ENCODE measurements at places on chromosomes 13 and 19.

DNA sequence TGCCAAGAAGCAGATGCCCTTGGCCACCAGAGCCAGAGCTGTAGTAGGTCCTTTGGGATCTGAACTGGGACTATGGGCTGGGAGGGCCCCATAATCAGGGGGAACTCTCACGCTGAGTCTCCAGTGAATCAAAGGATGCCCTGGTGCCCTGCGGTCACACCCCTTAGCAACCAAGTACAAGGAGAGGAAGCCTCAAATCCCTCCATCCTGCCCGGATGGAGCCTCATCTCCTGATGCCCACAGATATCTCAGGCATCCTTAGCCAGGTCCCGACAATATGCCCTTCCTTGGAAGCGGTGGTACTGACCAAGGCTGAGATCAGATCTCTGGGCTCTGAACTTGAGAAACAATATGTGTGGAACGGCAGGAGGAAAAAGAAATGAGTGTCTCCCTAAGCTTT, 1.7 kb downstream of the PLEKHA4 start:
- no peak for DNase-seq

- DNase-seq, result no peak
Observed at GRCh38 chr13:98917116-98917515, 60.7 kb downstream of the DOCK9 start.

- DNase-seq, result no peak
Observed at GRCh38 chr13:54536112-54536511, 1507.5 kb downstream of the OLFM4 start.

GRCh38 chr19:4472174-4472974, at the start of gene HDGFL2:
Gene HDGFL2 (plus strand): TSS chr19:4472297. CDS start chr19:4472351, 54 bp downstream.
- no peak for DNase-seq

- DNase-seq, result no peak
Observed at GRCh38 chr13:59677966-59678814, 485.5 kb downstream of the DIAPH3 start.

GRCh38 chr19:9058905-9059667, 27.8 kb upstream of the OR1M1 start:
- no peak for DNase-seq

GRCh38 chr19:3507371-3508120, 1.4 kb downstream of the FZR1 start:
- no peak for DNase-seq

DNA sequence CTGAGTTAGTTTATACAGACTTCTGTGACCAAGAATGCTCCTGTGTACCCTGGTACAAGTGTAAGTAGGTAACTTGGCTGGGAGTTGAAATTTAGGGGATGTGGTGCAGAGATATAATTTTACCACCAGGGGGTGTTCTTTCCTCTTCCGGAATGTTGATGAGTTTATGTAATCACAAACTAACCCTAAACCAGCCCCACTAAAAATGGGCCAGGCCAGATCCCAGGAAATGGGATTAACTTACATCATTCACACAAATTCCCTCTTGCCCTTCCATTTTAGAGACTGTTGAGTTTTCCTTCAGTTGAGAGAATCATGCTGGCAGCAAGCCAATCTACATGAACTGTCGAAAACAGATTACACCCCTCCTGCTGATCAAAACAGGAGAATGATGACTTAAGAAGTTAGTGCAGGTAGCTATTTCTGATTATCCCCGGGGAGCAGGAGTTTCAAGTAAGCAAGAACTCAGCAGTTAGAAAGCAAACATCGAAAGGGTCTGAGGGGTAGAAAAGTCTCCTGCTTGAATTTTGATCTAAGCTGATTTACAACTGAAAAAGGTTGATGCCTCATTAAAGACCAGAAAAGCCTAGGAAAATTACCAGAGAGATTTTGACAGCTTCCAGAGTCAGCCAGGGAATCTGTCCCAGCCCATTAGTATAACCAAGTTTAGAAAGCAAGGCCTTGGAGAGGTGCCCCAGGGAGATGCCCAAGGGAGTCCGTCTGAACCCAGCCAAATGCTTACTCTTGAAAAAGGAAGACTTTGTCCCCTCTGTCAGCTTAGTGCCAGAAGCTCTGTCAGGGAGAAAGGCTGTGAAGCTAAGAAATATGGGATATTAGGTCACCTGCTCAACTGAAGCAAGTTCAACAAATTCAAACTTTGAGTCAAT, 32.3 kb upstream of the MED4 start:
- DNase-seq, result no peak

- no peak for DNase-seq
Observed at GRCh38 chr13:54705738-54706137, 1677.1 kb downstream of the OLFM4 start.

GRCh38 chr13:70905035-70905434, 796.8 kb upstream of the KLHL1 start:
- no peak for DNase-seq

- DNase-seq, result peak; percentile 97
Observed at GRCh38 chr19:10928563-10929401, at the start of the genes TIMM29 and YIPF2. Gene TIMM29 (plus strand): TSS chr19:10928811. CDS start chr19:10928823, 12 bp downstream. Gene YIPF2 (minus strand): TSS chr19:10928639. CDS start chr19:10928410, 229 bp downstream.

DNA sequence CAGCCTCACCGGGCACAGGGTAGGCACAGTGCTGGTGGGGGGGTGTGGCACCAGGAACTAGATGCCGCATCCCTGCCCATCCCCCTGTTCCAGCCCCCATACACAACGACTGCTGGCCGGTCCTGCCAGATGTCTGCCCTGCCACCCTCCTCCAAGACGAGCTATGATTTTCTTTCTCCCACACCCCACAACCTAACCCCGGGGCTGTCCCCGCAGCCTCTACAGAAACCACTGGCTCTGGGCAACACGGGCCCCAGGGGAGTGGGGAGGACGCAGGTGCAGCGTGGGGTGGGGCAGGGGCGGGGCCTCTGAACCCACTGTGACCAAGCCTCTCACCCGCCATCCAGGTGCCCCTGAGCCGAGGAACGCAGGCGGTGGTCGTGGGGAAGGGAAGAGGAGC, 15.5 kb downstream of the PGLS start:
- DNase-seq, result no peak

DNA sequence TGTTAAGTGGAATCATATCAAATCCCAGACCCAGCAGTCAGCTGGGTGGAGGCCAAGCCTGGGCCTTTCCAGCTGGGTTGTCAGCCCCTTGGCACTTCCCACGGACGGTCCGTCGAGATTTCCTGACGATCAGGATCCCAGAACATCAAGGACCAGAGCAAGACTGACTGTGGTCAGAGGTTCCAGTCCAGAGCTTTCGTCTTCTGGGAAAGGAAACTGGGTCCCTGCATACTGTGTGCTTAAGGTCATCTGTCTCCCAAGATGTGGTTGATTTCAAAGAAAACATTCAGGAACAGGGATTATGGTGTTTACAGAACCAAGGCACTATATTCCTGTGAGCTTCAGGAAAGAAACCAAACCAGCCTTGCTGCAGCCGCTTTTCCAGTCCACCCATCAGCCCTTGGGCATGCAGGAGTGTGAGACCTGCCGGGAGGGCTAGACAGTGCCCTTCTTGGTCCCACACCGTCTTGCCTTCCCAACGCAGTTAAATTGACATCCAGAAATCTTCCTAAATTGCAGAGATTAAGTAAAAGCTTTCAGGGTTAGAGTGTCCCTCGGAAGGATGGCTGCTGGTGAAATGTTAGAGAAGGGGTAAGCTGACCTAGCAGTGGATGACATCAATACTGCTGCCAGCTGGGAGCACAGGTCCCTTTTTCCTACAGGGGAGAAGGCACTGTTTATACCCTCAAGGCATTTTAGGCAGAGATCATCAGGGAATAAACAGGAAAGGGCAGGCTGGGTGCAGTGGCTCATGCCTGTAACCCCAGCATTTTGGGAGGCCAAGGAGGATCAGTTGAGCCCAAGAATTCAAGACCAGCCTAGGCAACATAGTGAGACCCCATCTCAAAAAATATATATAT, 5.0 kb upstream of the C19orf33 start:
- no peak for DNase-seq

GRCh38 chr13:95536632-95537241, 15.8 kb upstream of the CLDN10 start:
- DNase-seq, result peak; percentile 9

DNA sequence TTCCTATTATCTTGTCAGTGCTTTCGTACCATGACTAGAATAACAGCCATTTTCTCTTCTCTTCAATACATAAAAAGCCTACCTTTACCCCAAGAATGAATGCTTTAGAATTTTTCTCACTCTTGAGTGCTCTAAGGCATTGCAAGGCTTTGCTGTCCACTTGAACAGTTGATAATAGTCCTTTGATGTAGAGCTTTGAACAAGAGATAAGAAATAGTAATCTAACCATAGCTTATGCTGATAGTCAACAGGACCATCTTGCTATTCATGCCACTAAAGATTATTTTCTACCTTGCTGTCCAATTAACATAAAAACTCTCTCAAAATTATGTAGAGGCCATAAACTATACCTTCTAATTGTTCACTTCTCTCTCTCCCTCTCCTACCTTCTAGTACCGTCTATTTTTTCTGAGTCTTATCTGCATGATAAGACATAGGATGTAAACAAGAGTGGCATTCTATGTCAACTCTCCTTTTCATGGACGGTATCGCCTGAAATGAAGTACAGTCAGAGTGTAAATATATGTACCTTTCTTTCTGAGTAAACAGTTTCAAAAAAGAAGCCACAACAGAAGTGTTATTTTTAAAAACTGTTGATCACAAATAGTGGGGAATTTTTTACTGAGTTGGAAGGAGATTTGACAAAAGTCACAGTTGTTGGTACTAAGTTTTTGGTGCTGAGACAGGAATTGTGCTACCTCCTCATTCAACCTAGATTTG, 297.9 kb downstream of the NDFIP2 start:
- no peak for DNase-seq

DNA sequence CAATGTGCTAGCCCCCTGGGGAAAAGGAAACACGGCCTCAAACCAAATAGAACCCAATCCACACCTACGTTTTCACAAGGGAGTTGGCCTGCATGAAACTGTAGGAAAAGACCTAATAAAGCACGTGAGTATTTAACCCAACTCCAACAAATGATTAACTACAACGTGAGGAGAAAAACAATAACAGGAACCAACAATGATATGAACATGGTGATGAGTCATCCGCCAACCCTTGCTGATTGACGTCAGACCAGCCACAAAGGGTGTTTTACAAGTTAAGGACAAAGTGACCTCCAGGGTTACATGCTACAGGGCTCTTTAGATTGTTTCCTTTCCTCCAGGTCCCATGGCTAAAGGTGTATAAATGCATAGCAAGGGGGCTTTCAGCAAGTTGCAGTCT, 460.5 kb downstream of the COG6 start:
- DNase-seq, result no peak

GRCh38 chr13:45564133-45564776, 51.3 kb downstream of the ERICH6B start:
- DNase-seq, result no peak

DNA sequence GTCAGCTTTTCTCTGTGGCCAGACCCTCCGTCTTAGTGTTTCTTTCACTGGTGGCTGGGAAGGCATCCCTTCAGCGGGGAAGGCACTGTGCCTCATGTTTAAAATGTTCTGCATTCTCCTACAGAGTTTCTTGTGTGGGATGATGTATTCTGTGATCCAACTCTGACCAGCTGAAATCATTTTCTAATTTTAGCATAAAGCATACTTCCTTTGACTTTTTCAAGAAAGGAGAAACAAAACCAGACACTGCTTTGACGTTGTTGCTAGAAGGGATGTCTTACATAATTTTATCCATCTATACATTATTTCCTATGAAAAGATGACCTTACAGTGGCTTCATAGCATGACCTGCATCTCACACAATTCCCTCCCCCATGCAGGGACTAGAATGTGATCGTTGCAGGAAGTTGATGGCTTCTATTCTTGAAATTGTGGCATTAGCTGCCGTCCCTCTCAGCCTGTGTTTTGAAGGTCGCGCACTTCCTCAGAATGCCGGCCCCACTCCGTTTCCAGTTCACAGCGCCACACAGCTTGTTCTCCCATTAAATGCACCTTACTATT, 38.6 kb upstream of the TEX29 start:
- DNase-seq, result peak; percentile 62

DNA sequence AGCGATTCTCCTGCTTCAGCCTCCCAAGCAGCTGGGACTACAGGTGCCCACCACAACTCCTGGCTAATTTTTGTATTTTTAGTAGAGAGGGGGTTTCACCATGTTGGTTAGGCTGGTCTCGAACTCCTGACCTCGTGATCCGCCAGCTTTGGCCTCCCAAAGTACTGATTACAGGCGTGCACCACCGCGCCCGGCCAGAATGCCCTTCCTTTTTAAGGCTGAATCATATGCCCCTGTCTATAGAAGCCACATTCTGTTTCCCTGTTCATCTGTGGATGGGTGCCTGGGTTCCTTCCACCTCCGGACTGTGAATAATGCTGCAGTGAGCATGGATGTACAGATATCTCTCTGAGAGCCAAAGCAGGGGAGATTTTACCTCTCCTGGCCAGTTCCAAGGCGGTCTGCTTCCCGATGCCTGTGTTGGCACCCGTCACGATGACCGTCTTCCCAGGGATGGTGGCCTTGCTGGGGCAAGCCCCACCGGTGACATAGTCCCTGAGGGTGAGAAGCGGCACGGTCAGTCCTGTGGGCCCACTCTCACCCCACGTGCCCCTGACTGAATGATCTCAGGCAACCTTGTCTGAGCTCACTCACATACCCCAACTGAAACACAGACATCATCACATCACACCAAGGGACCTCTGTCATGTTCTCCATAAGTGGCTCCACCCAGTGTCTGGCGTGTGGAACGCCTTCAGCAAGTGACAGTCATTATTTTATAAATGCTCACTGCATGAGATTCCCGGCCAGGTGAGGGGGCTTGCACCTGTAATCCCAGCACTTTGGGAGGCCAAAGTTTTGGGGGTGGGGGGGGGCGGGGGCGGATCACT, 4.0 kb downstream of the RDH13 start:
- DNase-seq, result no peak

- no peak for DNase-seq
Observed at GRCh38 chr13:65260946-65261891, 1968.9 kb downstream of the PCDH9 start.

- peak; percentile 32 for DNase-seq
Observed at GRCh38 chr19:28437390-28438346, 775.3 kb downstream of the UQCRFS1 start.

DNA sequence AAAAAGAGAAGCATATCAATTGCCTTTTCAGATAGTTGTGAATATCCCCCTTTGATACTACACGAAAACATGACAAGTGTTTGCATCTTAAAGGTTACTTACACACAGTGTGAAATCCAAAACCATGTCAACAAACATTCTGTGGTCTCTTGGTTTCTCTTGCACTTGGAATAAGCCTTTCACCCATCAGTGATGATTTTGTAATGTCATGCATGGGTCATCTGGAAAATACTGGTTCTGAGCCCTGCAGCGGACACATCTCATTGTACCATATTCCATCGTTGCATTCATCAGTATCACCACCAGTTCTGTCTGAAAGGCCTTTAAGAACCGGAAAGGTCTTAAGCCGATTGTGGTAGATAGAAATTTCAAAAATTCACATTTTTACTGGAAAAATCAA, 65.4 kb upstream of the SOX1 start:
- no peak for DNase-seq

GRCh38 chr13:113075711-113076110, 29.9 kb upstream of the F7 start:
- no peak for DNase-seq

- DNase-seq, result no peak
Observed at GRCh38 chr13:94479616-94480015, at the start of gene DCT. Gene DCT (minus strand): TSS chr13:94479682. CDS start chr13:94479255, 427 bp downstream.
